Ecto neural progenitor cell (in vitro differentiated cells): ENCODE measurements at places on chromosomes 7 and 10.

DNA sequence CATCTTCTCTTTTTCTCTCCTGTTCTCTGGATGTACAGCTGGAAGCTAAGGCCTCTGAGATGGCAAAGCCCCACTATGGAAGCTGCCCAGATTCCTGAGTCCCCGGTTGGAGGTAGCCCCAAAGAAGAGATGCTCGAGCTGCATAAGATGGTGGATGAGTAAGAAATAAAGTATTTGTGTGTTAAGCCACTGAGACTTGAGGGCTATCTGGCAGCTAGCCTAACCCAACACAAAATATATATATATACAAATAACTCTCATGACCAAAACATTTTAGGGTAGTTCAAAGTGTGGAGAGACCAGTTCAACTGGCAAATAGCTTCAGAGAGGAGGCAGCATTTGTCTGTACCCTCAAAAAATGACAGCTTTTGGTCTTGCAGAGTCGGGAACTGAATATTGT, 72.4 kb upstream of the PDE1C start:
- no peak for DNase-seq

GRCh38 chr10:126041804-126042231, 145.5 kb downstream of the FANK1 start:
- peak; percentile 77 for DNase-seq

- no peak for DNase-seq
Measured at GRCh38 chr10:33489501-33490176, 155.2 kb upstream of the NRP1 start.

DNA sequence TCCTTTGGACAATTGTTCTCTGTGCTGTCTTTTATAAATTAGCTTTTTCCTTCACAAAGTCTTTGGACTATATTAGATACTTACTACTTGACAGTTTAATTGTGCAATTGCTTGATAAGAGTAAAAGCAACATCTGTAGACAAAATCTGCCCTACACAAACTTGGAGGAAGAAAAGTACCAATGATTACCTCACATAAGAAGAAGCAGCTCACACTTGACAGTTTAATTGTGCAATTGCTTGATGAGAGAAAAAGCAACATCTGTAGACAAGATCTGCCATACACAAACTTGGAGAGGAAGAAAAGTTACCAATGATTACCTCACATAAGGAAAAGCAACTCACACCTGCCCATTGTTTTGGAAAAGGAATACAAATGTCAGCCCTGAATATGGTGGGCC, 17.1 kb upstream of the SCIN start:
- DNase-seq: no peak

- no peak for DNase-seq
Measured at GRCh38 chr10:3064423-3064822, 2.9 kb upstream of the PFKP start.

- no peak for DNase-seq
Measured at GRCh38 chr10:241451-241850, 106.2 kb downstream of the ZMYND11 start.
